Parietal lobe (tissue), 2 donors: ENCODE measurements at places on chromosomes 13 and 19. TPM values are rescaled to one million over a fixed set of nuclear protein-coding genes. Genes with fewer than 3 reads are reported as not detected.

The QPCTL gene
- 4.7 TPM for total RNA-seq

The ERICH6B gene
- total RNA-seq: not detected

The SIPA1L3 gene
- 29.1 TPM for total RNA-seq

The GPR42 gene
- total RNA-seq: not detected

The COPE gene
- total RNA-seq: 90.8 TPM

The HIPK4 gene
- 0.31 TPM for total RNA-seq

The CERS1 gene
- 25.7 TPM for total RNA-seq

The FOSB gene
- total RNA-seq: 1.3 TPM

The PSENEN gene
- 8.8 TPM for total RNA-seq

The RNF17 gene
- total RNA-seq: 2.2 TPM

The PRKCG gene
- 3.1 TPM for total RNA-seq

The SERTM1 gene
- total RNA-seq: 3.4 TPM
